SJCRH30 (cell line): ENCODE measurements at places on chromosomes 4 and X. TPM values are rescaled to one million over a fixed set of nuclear protein-coding genes. Genes with fewer than 3 reads are reported as not detected.

- DNase-seq = no peak
These were observed 22.9 kb upstream of the G3BP2 start for GRCh38 chr4:75696071-75696470.

DNA sequence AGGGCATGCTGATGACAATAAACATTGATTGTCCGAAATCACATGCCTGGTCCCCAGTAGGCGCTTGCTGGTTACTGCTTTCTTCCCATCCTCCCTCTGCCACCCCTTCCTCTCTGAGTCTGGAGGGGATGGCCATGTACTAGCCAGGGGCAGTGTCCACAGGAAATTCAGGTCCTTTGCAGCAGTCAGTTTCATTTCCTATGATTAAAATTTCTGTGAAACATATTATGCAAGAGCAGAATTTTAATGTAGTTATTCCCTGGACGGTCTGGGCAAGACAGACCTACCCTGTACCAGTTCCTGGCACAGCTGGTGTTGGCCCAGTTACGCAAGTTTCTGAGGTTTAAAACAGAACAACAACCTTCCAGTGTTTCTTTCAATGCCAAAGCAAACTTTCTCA is 28.2 kb upstream of the TLR2 start:
- no peak for DNase-seq

DNA sequence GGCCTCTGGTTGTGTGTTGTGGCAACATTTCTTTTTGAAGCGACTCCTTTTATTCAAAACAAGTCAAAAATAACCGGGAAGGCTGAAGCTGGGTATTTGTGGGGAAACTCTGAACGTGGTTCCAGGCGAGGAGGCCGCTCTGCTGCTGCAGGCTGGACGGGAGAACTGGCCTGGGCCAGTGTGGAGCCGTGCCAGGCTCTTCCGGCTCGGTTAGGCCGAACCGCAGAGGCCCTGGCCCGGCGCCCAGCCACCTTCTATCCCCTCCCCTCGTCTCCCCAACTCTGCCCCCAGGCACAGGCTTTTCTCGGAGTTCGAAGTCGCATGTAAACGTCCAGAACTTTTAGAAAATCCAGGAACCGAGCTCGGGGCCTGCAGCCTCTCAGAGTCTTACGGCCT is 2.4 kb upstream of the BCOR start:
- peak; percentile 60 for DNase-seq

GRCh38 chr4:46081674-46082073 is 42.2 kb downstream of the GABRG1 start:
- no peak for DNase-seq

DNA sequence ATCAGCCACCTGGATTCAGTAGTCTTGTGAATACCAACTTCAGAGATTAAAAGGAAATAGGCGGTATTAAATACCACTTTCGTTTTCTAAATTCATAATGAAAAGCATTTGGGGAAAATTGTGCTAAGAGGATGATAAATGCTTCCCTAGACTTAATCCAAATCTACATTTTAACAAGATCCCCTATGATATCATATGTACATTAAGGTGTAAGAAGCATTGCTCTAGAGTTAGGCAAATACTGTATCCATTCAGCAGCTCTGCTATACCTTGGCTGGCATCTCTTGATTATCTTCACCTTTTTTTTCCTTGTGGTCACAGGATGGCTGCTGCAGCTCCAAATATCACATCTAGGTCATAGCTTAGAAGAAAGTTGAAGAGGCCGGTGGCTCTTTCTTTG is 40.6 kb upstream of the PHEX start:
- no peak for DNase-seq

GRCh38 chr4:104749062-104749461 is 254.4 kb upstream of the CXXC4 start:
- no peak for DNase-seq

Gene NSDHL
- 24.7 and 25.2 TPM in 2 replicates for total RNA-seq

Gene MBTPS2
- total RNA-seq = 14.0 and 14.6 TPM in 2 replicates

Gene IL13RA2
- not detected in 2 replicates for total RNA-seq

Gene FAAH2
- 6.2 and 9.4 TPM in 2 replicates for total RNA-seq

Gene KLF3
- total RNA-seq = 23.6 and 25.9 TPM in 2 replicates

Gene POF1B
- 6.5 and 6.6 TPM in 2 replicates for total RNA-seq

Gene RTL3
- total RNA-seq = 0.05 TPM in 1 of 2 replicates, not detected in the other

Gene PRICKLE3
- total RNA-seq = 3.4 TPM in 2 replicates
